ENCODE measurements at places on chromosomes 7 and 10.
A peak's percentile ranks its signal among the peaks of the same experiment; 100 is the strongest.

DNA sequence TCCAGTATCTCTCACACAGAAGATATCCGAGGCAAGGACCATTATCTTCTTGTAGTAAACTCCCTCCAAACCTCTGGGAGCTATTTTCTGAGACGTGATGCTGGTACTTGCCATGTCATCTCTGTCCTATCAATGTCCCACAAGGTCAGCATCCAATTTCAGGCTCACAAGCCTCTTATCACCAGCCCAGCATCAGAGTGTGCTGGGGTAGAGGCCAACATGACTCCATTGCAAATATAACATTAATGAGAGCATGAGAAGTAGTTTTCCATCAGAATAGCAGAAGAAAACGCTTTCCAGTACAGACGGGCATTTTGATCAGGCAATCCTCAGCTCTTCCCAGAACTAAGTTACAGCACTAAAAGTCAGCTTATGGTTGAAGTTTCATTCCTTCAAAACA lies 5.6 kb downstream of the MORN4 start:
- no peak for DNase-seq

DNA sequence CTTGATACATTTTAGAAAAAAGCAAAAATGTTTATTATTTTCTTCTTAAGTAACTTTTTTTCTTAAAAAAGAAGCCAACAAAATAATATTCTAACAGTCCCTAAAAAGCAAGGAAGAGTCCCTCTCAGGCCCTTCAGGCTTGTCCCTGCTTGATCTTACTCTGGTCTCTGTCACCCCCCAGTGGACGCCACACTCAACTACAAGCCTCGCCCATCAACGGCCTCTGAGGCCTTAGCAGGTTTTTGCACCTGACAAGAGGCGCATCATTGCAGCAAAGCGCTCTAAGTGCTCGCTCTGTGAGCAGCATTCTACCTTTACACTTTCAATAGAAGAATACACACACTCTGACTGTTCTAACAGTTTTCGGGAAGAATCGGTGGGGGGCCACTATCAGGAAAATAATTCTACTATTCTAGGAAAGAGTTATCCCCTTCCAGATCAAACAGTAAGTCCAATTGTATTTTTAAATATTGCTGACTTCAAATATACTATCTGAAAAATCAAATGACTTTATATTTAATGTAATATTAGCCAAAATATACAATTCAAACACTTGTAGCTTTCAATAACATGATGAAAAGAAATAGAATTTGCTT lies 139.2 kb downstream of the USP6NL start:
- peak; percentile 56 for DNase-seq

DNA sequence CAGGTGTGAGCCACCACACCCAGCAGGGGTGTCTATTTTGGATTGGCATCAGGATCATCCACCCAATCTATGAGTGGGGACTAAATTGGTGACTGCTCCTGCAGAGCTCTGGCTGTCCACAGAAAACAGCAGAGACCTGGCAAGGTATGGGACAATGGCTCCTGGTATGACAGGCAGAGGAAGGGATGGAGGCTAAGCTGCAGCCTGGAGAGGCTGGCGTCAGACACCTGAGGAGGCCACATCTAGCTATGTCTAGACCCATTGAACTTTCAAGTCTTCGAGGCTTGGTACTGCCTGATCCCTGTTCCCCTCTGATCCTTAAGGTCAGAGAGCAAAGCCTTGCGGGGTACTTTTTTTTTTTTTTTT lies 3.2 kb upstream of the SERPINE1 start:
- no peak for DNase-seq

DNA sequence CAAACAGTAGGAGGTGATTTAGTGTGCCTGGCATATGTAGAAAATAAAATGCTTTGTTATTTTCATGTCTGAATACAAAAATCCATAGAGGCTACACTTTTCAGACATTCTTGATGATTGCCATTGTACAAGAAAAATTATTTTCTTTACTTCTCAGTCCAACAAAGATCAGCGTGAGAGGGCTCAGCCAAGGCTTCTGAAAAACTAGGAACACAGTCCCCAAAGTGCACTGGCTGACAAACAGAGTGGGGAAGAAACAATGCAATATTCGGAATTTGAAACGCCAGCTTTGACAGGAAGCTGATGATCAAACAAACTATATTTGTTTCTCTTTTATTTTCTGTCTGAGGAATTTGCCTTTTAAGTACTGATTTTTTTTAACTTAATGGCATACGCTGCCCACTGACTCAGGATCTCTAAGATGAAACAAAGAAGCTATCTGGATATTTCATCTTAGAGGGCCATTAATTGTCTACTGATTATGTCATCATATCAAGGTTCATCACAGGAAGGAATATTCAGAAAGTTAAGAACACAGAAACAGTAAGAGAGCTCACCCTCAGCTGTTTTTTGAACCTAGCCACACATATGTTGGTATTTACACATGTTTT lies 197.0 kb upstream of the INHBA start:
- no peak for DNase-seq

- DNase-seq = peak; percentile 22
Measured at GRCh38 chr7:156100086-156100485, 287.8 kb upstream of the SHH start.

DNA sequence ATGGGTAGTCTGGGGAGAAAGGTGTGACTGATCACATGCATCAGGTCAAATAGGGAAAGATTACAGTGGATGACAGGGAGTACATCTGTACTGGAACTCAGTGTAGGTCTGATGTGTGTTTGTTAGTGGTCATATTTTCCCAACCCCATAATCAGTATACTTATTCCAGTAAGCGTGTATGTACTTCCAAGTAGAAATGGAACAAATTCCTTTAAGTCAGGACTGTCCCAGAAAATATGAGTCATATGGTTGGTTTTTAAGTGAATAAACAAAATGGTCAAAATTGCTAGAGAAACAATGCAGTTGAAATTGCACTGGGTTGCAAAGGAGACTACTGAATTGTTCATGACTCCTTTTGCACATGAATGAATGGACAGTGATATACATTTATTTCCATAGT lies 118.8 kb upstream of the MYO3A start:
- peak; percentile 44 for DNase-seq

DNA sequence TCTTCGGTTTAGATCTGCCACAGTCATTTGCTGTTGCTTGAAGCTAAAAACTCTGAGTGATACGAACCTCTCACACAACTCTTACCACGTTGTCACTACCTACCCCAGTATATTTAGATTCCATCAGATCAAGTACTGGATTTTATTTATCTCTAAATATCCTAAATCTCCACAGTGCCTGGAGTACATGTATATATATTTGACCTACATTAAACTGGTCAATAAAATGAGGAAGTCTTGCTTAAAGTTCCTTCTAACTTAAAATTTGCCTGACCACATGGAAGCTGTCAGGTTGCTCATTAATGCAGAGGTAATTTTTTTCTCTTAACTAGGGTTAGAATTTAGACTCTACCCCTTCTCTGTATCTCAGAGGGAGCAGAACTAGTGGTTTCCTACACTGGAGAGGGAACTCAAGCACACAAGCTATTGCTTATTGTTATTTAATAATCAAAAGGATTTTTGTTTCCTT lies 3.1 kb upstream of the MACC1 start:
- no peak for DNase-seq

- peak; percentile 27 for DNase-seq
Measured at GRCh38 chr7:158865462-158865922, 9.1 kb downstream of the DYNC2I1 start.

DNA sequence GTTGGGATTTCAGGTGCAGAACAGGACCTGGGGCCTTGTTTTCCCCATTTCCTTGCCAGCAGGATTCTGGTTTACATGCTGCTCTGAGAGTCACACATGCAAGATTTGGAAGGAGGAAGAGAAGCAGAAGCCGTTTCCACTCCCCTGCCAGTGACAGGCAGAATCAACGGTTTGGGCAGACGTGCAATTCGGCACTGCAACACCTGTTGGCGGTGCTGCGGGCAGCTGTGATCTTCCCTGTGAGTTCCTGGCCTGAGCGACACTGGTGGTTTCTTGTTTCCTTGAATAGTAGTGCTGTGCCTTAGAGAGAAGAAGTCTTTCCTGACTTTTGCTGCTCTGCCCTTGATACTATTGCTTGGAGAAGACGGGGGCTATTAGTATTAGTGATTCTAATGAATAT lies 1126.2 kb downstream of the TYW1 start:
- no peak for DNase-seq

- DNase-seq = no peak
Measured at GRCh38 chr7:81036057-81036456, 117.2 kb upstream of the SEMA3C start.

Data from kidney tubule cell (primary cell).